Activated CD8-positive, alpha-beta T cell treated with anti-CD3 and anti-CD28 coated beads for 36 hours (primary cell): ENCODE measurements at places on chromosomes 3 and 15. TPM values are rescaled to one million over a fixed set of nuclear protein-coding genes. Genes with fewer than 3 reads are reported as not detected.

NDUFAF3 gene
- total RNA-seq, result 95.5 TPM

OCA2 gene
- total RNA-seq, result not detected

GOLGA8G gene
- not detected for total RNA-seq

NDN gene
- total RNA-seq, result 3.0 TPM

CLSTN2 gene
- not detected for total RNA-seq

DNA sequence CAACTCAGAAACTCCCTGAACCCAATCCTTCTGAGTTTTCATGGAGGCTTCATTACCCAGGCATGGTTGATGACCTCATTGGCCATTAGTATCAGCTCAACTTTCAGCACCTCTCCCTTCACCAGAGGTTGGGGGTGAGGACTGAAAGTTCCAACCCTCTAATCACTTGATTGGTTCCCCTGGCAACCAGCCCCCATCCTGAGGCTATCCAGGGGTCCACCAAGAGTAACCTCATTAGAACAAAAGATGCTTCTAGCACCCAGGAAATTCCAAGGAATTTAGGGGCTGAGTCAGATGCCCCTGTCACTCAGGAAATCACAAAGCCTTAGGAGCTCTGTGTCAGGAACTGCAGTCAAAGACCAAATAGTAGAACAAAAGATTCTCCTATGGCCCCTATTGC lies 43.8 kb downstream of the ADAMTSL3 start:
- DNase-seq, result no peak

- DNase-seq, result no peak
These were observed 49.5 kb downstream of the CD86 start for GRCh38 chr3:122104515-122105194.

- DNase-seq, result no peak
These were observed 12.5 kb downstream of the DOCK3 start for GRCh38 chr3:50687127-50687751.

DNA sequence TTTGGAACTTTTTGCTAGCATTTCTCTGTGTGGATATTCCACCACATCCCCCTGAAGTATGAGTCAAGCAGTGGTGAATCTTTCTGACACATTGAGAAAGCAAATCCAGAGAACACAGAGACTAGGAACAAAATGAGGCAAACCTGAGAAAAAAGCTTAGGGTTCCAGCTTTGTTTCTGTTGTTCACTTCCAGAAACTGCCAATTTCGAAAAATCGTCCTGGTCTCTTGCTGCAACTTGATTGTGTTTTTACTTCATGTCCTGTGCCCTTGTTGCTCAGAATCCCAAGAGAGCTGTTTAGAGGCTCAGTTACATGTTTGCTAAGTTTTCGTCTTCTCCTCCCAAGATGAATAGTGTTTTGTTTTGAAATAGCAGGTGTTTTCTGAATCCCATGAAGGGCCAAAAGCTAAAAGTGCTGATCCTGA lies 13.7 kb downstream of the MAP2K1 start:
- DNase-seq, result no peak

- DNase-seq, result no peak
These were observed 156.9 kb downstream of the ZNF621 start for GRCh38 chr3:40681658-40682055.

- DNase-seq, result no peak
These were observed 909.7 kb downstream of the PLOD2 start for GRCh38 chr3:145251311-145251710.

DNA sequence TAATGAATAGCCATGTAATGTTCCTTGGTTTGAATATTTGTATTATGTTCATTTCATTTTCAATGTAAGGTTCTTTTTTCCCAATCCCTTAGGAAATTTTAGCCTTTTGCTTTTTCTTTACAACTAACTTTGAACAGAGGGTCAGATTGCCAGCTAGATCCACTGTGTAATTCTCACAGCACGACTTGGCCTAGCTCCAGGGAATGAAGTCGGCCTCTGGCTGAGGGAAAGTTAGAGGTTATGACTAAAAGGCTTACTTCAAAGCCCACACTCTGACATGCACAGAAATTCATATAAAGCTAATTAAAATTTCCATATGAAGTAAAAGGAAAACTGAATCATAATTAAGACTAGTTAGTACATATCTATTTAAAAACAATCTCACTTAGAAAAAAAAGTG lies 38.7 kb downstream of the ROBO1 start:
- no peak for DNase-seq
